GM13976 (cell line): ENCODE measurements at places on chromosomes 5 and 9.

- no peak for DNase-seq
Measured at GRCh38 chr5:124253203-124253810, 493.1 kb downstream of the ZNF608 start.

GRCh38 chr5:113359419-113359818 lies 75.4 kb downstream of the TSSK1B start:
- no peak for DNase-seq

DNA sequence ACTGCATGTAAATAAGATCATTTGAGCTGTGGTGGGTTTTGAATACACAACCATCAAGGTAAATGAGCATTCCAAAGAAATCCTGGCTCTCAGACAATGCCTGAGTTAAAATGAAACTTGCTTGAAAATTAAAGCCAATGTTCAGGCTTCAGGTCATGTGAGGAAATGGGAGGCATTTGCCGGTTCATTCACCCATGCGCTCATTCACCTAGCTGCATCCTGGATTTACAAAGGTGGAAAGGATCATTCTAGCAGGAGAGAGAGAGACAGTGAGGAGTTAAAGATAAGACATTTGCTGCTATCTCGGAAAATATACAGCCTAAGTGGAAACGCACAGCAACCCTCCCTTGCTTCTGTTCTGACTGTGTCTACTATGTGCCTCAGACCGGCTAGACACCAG lies 143.8 kb upstream of the KLF4 start:
- no peak for DNase-seq

DNA sequence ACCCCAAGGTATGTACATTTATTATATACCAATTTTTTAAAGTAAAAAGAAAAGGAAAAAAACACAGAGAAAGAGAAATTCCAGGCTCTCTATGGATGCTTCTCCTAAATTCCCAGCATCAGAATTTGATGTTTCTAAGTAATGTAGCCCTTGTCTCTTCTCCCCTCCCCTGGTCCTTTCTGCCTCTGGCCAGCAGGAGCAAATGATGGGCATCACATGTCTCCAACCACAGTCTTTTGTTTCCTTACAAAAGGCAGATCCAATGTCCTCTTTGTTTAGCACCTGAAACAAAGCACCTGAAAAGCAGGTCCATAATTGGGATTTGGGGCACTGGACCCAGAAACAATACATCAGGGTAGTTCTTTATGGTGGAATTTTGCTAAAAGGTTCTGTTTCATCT lies 50.4 kb upstream of the APC start:
- DNase-seq, result no peak

DNA sequence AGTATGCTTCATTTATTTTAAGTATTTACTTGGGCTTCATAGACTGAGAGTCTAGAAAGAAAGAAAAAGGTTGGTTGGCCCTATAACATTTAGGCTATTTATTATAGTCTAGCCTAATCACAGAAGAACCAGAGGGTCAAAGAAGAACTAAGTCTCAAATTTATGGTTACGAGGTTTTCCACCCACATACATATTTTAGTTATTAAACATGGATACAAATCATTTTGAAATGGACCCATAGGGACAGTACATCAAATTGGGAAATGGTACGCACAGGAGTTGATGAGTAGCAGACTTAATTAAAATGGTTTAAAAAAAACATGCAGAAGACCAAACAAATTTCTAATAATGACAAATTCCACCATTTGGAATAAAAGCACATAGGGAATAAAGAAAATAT lies 17.7 kb downstream of the SVEP1 start:
- DNase-seq, result no peak

GRCh38 chr9:83199240-83199639 lies 136.3 kb upstream of the RASEF start:
- DNase-seq, result no peak
